DMS79 treated with DMSO at 0.1 percent for 48 hours (cell line): ENCODE measurements at places on chromosomes 11 and 22.
A peak's percentile ranks its signal among the peaks of the same experiment; 100 is the strongest.

- no peak for DNase-seq
Measured at GRCh38 chr11:71144010-71144409, 108.4 kb downstream of the SHANK2 start.

- peak; percentile 53 for DNase-seq
Measured at GRCh38 chr11:62464655-62465054, 45.8 kb downstream of the SCGB1A1 start.

- DNase-seq, result no peak
Measured at GRCh38 chr22:43275545-43276317, 67.4 kb downstream of the SCUBE1 start.

GRCh38 chr11:223026-223789 is 12.9 kb downstream of the SIRT3 start:
- no peak for DNase-seq

DNA sequence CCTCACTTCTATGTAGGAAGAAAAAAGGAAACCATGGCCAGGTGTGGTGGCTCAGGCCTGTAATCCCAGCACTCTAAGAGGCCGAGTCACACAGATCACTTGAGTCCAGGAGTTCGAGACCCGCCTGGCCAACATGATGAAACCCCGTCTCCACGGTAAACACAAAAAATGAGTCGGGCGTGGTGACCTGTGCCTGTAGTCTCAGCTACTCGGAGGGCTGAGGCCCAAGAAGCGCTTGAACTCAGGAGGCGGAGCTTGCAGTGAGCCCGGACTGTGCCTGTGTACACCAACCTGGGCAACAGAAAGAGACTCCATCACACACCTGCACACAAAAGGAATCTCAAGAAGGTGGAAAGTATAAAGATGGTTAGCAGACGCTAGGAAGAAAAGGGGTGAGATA is 17.7 kb downstream of the DEFB131B start:
- DNase-seq, result no peak

DNA sequence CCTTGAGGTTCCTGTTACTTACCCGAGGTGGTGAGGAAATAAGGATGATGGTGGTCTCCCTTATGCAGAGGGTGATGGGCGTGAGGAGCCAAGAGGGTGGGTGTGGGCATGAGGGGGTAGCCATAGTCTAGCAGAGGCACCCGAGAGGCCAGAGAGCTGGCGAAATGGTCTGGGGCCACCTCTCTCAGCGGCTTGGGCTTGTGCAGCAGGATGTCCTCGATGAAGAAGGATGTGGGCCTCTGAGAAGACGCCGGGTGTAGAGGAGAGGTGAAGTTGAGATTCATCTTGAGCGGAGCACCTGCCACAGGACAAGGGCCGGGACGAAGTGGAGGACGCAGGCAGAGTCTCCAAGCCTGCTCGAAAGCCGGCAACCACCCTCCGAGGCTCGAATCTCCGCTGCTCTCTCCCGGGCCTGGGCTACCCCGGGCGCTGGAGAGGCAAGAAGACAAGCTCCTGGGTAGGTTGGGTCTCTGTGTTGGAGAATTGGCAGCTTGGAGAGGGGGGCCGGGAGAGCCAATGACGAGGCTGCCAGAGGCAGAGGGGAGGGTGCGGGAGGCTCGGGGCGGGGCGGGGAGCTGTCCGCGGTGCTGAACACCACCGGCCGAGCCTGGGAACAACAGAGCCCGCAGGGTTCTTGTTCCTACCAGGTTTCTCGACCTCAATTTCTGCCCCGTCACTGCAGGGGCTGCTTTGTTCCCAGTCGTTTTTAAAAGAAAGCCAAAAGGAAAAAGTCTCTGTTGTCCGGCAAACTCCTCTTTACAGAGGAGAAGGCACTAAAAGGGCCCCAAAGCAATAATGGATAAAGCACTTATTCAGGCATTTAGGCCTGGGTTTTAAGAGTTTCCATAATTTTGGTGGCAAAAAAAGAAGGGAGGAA is at the start of gene BSX:
TSS of gene BSX (minus strand) at position 447 of the 877 bp plus-strand sequence. CDS start at position 284, 163 bp downstream.
- DNase-seq, result peak; percentile 45

- DNase-seq, result no peak
Measured at GRCh38 chr11:64865286-64866172, 12.9 kb downstream of the EHD1 start.

- DNase-seq, result no peak
Measured at GRCh38 chr22:22691716-22692701, 47.6 kb downstream of the GGTLC2 start.

- no peak for DNase-seq
Measured at GRCh38 chr11:6270584-6271246, 11.1 kb downstream of the CCKBR start.

DNA sequence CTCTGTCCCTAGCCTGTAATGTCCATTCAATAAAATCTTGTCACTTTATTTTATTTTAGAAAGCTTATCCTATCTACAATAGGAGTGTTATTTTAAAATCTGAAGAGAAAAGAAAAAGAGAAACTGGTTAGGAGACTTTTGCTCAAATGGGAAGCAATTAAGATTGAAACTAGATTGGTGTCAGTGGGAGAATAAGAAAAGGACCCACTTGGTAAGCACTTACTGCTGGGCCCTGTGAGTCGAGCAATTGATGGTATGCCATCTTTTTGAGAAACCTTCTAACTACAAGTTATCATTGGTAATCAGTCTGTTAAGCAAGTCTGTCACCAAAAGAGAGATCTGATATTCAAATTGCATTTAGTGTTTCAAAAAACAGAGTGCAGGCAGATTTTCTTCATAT is 258.4 kb downstream of the GRM5 start:
- DNase-seq, result no peak

- no peak for DNase-seq
Measured at GRCh38 chr22:46193898-46194310, 43.6 kb downstream of the PPARA start.

DNA sequence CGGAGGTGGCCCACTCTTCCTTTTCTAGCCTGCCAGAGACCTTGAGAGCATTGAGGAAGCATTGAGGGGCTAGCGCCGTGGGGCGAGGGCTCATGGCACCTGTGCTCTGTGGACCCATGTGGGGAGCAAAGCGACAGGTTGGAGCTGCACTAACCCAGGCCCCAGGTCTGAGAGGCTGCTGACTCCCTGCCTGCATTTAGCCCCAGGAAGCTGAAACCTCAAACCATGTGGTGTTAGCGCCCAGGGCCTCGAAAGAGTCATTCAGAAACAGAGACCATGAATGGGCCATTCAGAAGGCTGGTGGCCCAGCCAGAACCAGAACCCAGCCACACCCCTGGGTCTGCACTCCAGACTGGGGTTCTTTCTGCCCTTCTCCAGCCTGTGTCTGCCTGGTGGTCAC is 88.6 kb downstream of the BCR start:
- no peak for DNase-seq

- peak; percentile 2 for DNase-seq
Measured at GRCh38 chr11:130671801-130672700, 223.6 kb downstream of the ADAMTS15 start.

GRCh38 chr22:36291831-36292740 is 39.2 kb downstream of the APOL1 start:
- no peak for DNase-seq

DNA sequence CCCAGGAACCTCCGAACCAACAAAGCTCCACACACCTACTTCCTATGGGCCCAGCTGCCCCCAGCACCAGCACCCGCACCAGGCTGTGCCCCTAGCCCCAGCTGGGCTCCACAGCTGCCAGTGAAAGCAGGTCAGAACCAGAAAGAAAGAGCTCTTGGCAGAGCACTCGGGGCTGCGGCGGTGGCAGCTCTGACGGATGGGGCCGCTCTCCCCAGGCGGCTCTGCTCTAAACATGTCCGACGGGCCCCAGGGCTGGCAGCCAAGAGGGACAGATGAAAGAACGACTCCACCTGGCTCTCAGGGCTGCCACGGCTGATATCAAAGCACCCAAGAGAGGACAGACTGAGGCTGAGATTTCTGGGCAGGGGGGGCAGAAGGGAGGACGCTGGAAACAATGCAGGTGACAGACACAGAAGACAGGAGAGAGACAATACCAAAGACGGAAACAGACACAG is 25.7 kb downstream of the LRFN4 start:
- peak; percentile 82 for DNase-seq

GRCh38 chr11:12043221-12043620 is 34.8 kb upstream of the DKK3 start:
- no peak for DNase-seq

DNA sequence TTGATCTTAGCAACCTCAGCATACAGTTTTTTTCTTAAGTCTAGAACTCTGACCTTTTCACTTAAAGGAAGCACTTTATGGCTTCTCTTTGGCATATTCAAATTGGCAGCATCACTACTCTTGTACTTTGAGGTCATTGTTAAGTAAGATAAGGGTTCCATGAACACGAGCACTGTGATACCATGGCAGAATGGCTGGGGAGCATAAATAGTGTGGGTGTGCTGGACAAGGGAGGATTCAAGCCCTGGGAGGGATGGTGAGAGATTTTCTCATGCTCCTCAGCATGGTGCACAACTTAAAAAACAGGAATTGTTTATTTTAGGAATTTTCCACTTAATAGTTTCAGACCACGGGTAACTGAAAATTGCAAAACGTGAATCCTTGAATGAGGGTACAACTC is 111.4 kb downstream of the ATXN10 start:
- DNase-seq, result no peak

DNA sequence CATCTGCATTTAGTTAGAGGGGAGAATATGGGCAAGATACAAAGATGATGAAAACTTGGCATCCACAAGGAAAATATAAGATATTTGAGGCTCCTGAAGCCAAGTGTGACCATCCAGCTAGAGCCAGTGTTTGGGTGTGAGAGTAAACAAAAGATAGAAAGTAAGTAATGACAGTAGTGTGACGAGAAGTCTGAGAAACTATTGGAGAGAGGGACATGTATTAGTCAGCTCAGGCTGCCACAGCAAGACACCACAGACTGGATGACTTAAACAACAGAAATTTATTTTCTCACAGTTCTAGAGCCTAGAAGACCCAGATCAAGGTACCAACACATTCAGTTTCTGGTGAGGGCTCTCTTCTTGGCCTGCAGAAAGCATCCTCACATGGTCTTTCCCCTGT is 6.4 kb upstream of the CCKBR start:
- no peak for DNase-seq

GRCh38 chr11:30868626-30869081 is 282.5 kb upstream of the MPPED2 start:
- DNase-seq, result no peak

DNA sequence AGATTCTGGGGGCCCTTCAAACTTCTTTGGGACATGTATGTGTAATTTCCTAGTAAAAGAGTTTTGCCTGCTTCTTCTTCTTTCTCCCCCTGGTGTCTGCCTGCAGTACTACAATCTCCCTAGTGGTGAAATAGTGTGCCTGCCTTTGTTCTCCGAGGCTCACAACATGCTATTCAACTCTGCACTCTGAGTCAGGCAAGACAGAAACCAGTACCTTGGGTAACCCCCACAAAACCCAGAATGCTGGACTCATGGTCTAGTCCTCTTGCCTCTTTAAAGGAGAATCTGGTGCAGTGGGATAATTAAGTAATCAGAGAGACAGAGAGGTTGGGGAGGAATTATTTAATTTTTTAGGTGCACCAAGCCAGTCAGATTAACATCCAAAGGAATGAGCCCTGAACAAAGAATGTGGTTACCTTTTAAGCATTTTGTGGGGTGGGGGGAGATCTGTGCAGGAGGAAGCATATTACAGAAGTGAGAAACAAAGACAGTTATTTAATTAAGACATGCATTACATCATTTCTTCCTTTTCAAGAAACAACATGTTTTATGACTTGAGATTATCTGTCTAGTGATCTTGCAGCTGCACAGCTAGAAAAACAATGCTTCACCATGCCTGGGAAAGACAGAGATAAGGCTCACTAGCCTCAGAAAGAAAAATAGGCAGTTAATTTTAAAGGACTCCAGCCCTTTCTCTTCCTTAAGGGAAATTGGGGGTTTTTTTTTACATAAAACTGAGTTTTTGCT is 11.0 kb upstream of the MS4A6A start:
- no peak for DNase-seq

- DNase-seq, result no peak
Measured at GRCh38 chr22:19970031-19970478, 28.4 kb upstream of the TXNRD2 start.

GRCh38 chr11:41308286-41308685 is 151.2 kb downstream of the LRRC4C start:
- no peak for DNase-seq

DNA sequence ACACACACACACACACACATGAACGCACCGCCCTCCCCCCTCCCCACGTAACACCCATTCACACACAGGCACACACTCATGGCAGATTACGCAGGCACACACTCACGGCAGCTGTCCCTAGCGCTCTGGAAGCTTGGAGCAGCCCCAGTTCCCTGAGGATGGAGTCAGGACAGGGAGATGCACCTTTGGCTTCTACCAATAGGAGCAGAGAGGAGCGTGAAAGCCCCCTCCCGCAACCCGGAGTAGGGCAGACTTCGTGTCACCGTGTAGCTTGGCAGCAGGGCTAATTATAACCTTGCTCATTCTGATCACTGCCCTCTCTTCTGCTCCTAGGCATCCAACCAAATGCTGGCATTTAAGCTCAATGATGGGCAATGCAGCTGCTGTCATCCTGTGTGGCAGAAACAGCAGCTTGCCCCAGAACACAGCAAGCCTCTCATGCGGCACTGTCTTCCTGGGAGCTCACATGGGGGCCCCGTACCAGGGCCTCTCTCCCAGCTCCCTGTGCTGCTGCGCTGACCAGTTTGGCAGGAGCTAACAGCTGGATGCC is 31.9 kb downstream of the ANKK1 start:
- no peak for DNase-seq

DNA sequence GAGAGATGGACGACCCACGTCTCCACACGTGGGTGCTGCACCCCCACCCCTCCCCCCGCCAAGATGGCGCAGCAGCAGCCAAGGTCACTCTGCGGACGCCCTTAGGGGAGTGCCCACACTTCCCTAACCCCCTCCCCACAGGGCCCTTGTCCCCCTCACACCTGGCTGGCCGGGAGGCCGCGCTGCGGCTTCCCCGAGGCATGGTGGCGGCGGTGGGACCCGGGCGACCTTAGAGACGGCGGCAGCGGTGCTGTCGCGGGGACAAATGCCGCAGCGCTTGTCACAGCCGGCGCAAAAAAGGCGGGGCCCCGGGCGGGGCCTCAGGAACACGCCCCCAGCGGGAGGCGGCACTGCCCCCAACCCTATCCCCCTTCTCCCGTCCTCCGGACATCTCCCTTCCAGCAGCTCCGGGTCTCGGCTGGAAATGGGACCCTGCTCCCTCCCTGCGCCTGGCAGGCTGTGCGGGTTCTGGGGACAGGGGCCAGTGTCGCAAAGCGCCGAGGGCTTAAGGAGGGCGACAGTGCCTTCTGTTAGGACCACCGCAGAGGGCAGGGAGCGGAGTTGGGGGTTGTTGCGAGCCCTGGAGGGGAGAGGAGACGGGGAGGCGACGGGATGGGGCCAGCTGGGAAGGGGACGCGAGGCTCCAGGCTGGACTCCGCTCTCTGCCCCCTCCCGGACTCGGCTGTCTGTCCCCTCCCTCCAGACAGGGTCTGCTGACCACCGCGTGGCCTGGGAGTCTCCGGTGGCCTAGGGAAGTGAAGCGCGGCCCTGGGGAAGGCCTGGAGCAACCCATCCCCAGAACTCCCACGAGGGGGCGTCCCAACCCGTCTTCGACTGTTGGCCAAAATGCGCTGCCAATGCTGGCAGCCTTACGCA is at the start of gene CHCHD10:
TSS of gene CHCHD10 (minus strand) at position 300 of the 876 bp plus-strand sequence. CDS start at position 202, 98 bp downstream.
- DNase-seq, result peak; percentile 31

- no peak for DNase-seq
Measured at GRCh38 chr11:73330569-73331093, 22.6 kb downstream of the ARHGEF17 start.

- DNase-seq, result no peak
Measured at GRCh38 chr22:44047891-44048301, 23.8 kb downstream of the PARVB start.
